ENCODE measurements at places on chromosomes 2 and 18.

- no peak for DNase-seq
Measured at GRCh38 chr2:108640731-108641130, 78.6 kb upstream of the RANBP2 start.

DNA sequence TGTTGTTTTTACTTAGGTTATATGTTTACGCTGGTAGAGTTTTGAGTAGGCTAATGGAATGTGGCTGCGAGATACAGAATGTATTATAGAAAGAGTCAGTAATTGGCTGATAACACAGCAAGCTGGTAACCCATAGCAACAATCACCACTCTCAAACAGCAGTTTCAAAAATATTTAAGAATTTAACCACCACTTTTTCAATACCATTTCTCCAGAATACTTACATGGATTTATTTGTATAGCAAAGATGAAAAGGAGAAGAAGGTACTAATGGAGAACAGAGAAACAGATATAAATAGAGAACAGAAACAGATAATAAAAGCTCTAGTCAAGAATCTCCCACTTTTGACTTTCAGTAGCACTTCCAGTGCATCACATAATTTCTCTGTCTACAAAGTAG lies 188.3 kb upstream of the SLC39A10 start:
- no peak for DNase-seq

GRCh38 chr2:240581811-240582210 lies 4.7 kb upstream of the CAPN10 start:
- DNase-seq, result no peak

- DNase-seq, result no peak
Measured at GRCh38 chr2:191572319-191572718, 105.6 kb upstream of the NABP1 start.

- DNase-seq, result no peak
Measured at GRCh38 chr18:64380117-64380516, 231.2 kb upstream of the LINC00305 start.

DNA sequence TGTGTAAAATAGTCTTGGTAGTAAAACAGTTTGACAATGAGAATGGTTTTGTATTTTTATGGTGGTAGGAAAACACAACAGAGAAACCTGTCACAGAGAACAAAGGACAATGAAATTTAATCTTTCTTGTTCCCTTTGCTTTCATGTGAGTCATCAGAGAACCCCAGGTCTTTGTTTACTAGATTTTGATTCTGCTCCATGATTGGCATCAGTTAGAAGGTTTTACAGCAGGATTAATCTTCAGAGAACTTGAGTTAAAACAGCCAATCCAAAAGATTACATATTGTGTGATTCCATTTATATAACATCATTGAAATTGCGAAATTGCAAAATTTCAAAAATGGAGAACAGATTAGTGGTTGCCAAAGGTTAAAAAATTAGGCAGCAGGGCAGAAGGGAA lies 2.5 kb downstream of the APLF start:
- no peak for DNase-seq

GRCh38 chr2:8849327-8849726 lies 11.9 kb upstream of the KIDINS220 start:
- no peak for DNase-seq

DNA sequence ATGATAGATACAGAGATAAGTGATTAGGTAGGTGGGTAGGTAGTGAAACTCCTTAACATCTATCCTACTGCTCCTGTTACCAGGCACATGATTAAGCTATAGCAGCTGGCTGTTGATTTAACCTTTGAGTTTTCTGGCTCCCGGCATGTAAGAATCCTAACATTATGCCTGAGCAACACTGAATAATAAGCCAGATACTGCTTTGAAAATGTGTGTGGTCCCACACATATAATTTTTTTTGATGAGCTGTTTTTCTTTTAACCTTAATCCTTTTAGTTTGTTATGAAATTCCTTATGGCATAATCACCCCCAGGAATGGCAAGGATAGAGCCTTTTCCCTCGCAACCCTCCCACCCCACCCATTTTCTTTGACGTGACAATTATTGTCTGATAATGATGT lies 104.2 kb upstream of the NEUROD1 start:
- DNase-seq, result no peak

GRCh38 chr2:38141501-38141900 lies 65.5 kb upstream of the CYP1B1 start:
- no peak for DNase-seq

DNA sequence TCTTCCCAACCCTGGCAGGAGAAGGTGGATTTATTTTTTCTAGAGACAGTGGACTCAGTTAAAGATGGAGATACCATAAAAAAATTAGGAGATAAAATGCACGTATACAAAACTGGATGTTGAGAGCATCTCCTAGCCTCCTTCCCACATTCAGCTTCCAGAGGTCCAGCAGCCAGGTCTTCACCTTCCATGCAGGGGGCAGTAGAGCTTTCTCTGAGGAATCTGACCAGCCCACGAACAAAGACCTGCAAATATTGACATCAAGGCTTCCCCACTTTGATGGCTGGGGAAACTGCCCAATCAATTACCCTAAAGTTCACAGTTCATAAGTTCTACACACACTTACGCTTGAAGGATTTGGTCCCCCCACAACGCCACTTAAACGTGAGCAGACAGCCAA lies 24.5 kb downstream of the AQP4 start:
- DNase-seq, result peak; percentile 2

GRCh38 chr2:1588978-1589621 lies 155.2 kb downstream of the PXDN start:
- DNase-seq, result peak; percentile 25

Measured in NCI-H82 (cell line).